ENCODE measurements at places on chromosomes 6 and 20.
A peak's percentile ranks its signal among the peaks of the same experiment; 100 is the strongest.

DNA sequence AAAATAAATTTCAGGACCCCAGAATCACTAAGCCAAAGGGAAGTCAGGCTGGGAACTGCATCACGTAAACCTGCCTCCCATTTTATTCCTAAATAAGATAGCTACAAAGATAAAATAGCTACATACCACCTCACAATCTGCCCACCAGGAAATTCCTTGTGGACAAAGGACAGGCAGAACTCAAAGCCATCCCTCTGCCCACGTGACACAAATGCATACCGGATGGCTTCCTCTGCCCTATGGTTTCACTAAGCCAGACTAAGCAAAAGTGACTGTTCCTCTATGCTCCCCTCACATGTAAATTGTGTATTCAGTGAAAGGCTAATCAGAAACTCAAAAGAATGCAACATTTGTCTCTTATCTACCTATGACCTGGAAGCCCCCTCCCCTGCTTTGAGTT lies 15.0 kb downstream of the MBOAT1 start:
- no peak for DNase-seq

- no peak for DNase-seq
Measured at GRCh38 chr20:20814685-20815084, 102.2 kb upstream of the RALGAPA2 start.

GRCh38 chr6:151370509-151371078 lies 20.8 kb downstream of the ZBTB2 start:
- DNase-seq, result no peak

DNA sequence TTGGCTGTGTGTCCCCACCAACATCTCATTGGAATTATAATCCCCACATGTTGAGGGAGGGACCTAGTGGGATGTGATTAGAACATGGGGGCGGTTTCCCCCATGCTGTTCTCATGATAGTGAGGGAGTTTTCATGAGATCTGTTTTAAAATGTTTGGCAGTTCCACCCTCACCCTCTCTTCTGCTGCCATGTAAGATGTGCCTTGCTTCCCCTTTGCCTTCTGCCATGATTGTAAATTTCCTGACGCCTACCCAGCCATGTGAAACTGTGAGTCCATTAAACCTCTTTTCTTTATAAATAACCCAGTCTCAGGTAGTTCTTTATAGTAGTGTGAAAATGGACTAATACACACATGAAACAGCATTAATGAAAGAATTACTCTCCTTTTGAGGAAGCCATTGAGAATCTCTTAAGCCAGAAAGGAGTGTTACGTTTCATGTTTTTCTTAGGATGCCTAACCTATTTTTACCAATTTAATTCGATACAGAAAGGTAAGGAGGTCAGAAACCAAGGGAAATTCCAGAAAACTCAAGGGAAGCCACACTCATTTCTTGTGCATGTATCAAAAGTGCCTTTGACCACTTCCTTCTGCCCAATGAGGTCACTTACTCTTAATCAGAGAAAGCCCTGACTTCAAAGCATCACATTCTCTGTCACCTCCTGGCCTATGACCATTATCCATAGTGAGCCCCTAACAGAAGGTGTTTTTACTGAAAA lies 24.7 kb upstream of the HINT3 start:
- DNase-seq, result no peak

DNA sequence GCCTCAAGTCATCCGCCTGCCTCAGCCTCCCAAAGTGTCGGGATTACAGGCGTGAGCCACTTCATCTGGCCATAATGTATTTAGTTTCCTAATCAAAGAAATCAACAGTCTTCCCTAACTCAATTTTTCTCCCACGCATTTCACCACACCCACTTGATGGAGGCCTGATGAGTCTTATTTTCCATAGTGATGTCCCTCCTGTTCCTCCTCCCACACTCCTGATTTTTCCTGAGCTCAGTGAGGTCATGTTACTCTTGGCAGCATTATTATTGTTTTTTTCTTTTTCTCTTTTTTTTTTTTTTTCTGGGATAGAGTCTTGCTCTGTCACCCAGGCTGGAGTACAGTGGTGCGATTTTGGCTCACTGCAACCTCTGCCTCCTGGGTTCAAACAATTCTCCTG lies 8.9 kb downstream of the ABRACL start:
- DNase-seq, result no peak

GRCh38 chr20:44412402-44413144 lies 57.1 kb downstream of the HNF4A start:
- DNase-seq, result no peak

DNA sequence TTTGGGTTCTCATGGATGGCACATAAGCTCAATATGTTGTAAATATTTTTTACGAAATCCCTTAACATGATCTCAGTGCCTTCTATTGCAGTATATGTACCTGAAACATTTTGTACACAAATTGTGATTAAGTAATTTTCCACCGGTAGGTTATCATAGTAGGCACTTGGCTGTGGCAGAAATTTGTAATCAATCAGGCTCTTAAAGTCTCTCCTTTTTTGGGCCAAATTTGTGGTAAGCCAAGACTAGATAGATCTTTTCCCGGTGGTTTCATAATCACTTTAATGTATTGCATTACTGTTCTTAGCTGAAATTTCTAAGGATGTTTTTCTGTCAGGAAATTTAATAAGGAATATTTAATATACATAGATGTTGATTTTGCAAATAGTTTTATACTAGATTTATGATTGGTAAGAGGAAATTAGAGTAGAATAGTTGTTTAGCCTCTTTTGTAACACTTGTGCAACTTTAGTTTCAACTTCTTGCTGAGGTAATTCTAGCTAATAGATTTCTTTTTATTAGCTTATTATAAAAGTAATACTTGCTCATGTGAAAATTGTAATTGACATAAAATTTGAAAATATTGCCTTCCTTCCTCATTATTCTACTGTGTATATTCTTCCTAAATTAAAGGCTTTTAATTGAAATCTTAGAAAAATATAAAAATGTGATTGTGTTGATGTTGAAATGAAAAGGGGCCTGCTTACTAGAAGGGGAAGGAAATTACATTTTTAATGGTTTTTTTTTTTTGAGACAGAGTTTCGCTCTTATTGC lies 3.2 kb downstream of the PCMT1 start:
- DNase-seq, result no peak

GRCh38 chr6:122072014-122072647 lies 327.3 kb upstream of the HSF2 start:
- peak; percentile 39 for DNase-seq

DNA sequence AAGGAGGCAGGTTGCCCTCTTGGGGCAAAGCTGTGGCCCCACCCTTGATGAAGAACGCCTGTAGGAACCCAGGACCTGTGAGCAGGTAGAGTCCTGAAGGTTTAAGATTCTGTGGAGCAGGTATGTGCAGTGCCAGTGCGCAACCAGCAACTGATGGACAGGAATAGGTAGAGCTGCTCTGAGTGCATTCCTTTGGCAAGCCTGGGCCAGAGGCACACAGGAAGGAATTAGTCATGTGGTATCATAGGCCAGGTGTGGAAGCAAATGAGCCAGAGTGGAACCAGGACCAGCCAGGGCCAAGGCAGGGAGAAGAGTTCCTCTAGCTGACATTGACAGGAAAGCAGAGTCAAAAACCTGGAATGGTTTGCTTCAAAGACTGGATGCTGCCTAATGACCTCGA lies 1.4 kb upstream of the KHDC1 start:
- DNase-seq, result no peak

DNA sequence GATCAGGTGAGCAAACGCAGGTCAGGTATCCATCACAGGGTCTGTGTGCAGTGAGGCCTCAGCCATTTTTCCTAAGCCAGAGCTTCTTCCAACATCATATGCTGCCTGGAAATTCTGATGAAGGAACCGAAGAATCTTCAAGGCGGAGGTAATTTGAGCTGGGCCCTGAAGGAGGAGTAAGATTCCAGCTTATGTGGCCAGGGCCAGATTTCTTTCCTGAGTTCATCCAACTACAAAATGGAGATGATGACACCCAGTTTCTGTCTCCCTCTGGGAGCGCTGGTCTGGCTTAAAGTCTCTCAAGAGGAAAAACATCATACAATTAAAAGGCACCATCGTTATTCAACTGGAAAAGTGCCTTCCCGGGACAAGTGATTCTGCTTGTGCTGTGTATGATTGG lies 6.9 kb upstream of the MANBAL start:
- no peak for DNase-seq

- no peak for DNase-seq
Measured at GRCh38 chr6:5679270-5679669, 327.5 kb downstream of the NRN1 start.

- DNase-seq, result peak; percentile 51
Measured at GRCh38 chr6:135280375-135281136, 99.4 kb downstream of the MYB start.

- DNase-seq, result no peak
Measured at GRCh38 chr6:161085246-161085645, 93.7 kb downstream of the MAP3K4 start.
